ENCODE measurements at places on chromosomes 3 and 15. TPM values are rescaled to one million over a fixed set of nuclear protein-coding genes. Genes with fewer than 3 reads are reported as not detected.

Gene SLC28A1
- not detected for polyA plus RNA-seq

DNA sequence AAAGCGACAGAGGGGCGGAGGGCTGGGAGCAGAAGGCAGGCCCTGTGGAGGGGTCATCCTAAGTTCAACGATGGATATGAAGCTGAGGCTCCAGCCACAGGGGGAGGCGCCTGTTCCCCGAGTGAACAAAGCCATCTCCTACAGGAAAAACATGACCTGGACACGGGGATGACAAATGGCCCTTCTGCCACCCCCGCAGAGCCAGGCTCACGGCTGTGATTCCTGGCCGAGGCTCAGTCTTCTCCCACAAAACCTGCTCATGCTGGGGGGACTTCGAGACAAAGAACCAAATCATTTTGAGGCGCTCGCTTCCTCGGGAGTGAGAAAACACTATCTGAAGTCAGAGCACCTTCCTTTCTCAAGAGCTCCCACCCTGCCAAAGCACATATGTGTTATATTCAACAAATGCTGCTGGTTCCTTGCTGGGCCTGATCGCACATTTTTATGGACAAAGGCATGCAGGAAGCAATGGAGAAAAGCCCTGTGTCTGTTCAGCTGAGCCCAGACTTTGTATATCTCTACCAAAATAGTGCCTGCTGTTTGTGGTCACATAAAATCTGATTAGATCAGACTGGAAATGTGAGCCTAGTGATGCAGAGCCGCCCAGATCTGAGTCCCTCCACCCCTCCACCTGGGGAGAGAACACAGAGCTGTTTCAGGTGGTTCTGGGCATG lies 5.6 kb downstream of the RBP1 start:
- no peak for DNase-seq

- DNase-seq, result no peak
Observed at GRCh38 chr3:54861248-54862067, 66.4 kb downstream of the LRTM1 start.

DNA sequence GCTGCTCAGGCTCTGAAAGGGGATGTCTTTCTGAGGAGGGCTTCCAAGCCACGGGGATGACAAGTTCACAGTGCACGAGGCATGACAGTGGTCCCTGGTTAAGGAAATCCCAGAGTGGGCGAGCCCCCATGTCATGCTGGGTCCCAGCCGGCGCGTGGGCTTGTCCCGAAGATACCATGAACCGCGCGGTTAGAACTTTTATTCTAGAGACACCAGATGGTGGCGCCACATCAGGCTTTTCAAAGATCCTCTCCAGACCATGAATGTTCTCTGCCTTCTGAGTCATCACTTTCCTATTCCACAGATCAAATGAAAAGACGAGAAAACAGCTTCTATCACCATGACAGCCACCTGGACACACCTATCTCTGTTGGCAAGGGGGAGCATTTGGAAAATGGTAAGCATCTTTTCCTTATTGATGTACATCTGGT lies 227.8 kb upstream of the LYSMD4 start:
- no peak for DNase-seq

DNA sequence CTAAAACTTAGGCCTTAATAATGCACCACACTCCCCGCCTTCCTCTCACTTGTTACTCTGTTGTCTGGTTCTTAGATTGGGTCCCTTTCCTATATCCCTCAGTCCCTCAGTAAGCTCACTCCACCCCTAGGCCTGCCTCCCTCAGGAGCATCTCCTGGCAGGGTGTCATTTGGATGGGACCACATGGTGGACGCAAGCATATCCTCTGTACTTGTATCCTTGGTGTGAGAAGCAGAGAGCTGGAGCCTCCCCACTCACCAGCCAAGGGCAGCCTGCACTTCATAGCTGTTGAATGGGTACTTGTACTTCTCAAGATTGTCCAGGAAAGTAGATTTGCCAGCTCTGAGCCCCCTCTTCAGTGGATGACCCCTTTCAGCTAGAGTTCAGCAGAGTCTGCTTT lies 11.6 kb downstream of the SEC61A1 start:
- DNase-seq, result no peak

GRCh38 chr15:58311556-58311955 lies 120.2 kb upstream of the LIPC start:
- no peak for DNase-seq

DNA sequence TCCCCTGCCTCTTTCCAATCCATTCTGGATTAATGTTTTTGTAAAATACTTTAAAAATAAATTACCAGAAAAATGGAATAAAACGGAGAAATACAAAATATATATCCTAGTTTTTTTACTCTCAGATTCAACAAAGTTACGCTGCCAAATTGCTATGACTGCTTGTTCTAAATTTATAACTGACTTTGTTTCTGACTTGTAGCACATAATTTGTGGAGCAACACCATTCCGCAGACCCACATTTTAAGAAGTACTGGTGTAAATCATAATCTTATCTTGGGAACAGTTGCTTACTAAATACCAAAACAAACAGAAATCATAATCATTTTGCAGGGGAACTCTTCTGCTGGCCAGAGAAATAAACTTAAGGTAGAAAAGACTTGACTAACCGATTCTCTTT lies 339.4 kb upstream of the CBLB start:
- DNase-seq, result no peak

Measured in immature natural killer cell (primary cell).